Dermis blood vessel endothelial cell (primary cell): ENCODE measurements at places on chromosomes 2 and 18.

DNA sequence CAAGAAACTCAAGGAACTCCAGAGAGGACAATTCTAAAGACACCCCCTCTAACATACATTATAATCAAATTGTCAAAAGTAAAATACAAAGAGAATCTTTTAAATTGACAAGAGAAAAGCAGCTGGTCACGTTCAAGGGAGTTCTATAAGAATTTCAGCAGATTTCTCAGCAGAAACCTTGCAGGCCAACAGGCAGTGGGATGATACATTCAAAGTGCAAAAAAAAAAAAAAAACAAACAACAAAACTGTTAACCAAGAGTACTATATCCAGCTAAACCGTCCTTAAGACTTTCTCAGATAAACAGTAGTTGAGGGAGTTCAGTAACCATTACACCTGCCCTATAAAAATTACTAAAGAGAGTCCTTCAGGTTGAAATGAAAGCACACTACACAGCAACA, 33.9 kb downstream of the CCDC138 start:
- DNase-seq = no peak

DNA sequence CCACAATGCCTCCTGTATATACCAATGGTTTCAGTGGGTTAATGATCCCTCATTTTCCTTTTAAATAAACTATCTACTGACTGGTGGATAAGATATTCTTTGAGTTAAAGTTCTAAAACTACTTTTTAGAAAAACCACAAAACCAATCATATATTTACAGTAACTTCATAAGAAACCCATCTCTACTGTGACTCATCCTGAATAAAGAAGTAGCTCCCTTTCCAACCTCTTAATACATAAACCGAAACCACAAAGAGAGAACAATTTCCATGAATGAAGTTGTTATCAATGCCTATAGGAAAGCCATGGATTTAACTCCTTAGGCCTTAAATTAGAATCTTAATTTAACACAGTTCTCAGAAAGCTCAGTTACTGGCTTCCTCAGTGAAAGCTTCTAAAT, 227.0 kb upstream of the SMAD7 start:
- DNase-seq = peak; percentile 9

DNA sequence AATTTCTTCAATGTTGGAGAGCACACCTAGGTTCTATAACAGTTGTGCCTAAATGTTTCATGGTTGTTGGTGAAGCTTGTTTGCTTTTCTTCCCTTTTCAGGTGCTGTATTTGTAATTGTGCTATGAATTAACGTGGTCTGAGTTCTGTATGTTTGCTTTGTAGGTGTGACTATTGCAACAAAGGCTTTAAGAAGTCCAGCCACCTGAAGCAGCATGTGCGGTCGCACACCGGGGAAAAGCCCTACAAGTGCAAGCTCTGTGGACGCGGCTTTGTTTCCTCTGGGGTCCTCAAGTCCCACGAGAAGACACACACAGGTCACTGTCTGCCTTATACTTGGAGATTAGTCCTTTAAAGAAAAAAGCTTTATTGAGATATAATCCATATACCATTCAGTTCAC, 91.2 kb downstream of the ZNF236 start:
- DNase-seq = no peak

- no peak for DNase-seq
Observed at GRCh38 chr18:61975526-61976326, 82.9 kb upstream of the RNF152 start.

DNA sequence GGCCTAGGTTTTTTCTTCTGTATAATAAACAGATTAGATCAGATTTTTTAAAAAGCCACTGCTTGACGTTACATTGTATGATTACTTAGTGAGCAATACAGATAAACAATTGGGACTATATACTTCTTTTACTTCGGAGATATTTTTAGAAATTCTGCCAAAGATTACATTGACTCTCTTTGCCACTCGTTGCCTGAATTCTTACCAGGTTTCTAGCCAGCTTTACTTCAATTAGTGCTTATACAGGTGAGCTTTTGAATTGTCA, 156.6 kb downstream of the HAUS1 start:
- DNase-seq = no peak

- no peak for DNase-seq
Observed at GRCh38 chr2:134217924-134218323, 35.9 kb upstream of the MGAT5 start.
